ENCODE measurements at places on chromosomes 7 and 10. TPM values are rescaled to one million over a fixed set of nuclear protein-coding genes. Genes with fewer than 3 reads are reported as not detected.
A peak's percentile ranks its signal among the peaks of the same experiment; 100 is the strongest.

NUTM2E gene
- polyA plus RNA-seq: not detected

DNA sequence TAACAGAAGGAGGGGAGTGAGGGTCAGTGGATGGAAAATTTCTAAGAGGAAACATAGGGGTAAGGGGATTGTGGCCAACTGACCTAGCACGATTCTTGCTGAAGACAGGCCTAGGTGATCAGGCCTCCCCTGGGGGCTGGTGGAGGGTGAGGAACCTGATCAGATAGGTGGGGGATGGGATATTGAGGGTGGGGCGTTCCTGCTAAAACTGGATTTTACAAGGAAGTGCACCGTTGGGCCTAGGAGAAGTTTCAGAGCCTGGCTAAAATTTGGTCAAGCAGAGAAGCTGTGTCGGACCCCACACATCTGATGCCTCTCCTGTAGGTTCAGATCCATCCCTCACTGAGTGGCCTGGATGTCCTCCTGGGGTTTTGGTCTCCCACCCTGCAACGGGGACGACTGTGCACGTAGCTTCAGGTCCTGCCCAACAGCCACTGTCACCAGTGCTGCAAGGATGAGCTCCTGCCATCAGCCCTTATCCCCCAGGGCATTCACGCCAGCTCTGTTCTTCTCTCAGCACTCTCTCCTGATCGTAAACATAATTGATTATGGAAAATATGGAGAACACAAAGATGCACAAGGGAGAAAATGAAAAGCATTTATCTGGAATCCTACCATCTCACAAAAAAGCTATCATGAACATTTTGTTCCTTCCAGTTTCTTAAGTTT is 89.9 kb downstream of the ADCY1 start:
- DNase-seq: no peak

DNA sequence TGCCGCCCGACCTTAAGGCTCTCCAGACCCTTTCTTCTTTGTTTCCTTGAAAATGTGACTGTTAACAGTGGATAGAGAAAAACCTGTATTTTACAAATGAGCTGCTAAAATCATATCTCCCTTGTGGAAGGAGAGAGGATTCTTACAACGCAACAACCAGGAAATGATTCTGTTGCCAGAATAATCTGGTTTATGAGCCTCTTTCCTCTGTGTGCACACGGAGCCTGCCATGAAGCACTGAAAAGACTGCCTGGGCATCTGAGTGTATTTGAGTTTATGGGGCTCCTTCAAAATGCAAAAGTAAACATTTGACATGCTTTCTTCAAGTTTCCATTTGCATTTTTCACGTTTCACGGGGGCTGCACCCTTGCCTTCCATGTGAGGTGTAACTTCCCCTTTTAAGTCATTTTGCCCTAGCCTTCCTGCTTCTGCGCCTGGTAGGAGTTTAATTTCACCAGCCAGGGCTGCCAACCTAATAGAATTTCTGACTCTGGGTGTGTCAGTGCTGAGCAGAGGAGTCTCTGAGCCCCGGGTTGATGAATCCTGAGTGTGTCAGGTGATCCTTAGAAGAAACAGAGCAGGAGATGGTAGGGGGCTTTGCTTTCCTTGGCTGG is 101.2 kb downstream of the GRB10 start:
- no peak for DNase-seq

HOXA13 gene
- polyA plus RNA-seq: not detected

- peak; percentile 80 for DNase-seq
Measured at GRCh38 chr10:71213761-71214440, 1.5 kb downstream of the UNC5B start.

CD36 gene
- 0.19 TPM for polyA plus RNA-seq

DNA sequence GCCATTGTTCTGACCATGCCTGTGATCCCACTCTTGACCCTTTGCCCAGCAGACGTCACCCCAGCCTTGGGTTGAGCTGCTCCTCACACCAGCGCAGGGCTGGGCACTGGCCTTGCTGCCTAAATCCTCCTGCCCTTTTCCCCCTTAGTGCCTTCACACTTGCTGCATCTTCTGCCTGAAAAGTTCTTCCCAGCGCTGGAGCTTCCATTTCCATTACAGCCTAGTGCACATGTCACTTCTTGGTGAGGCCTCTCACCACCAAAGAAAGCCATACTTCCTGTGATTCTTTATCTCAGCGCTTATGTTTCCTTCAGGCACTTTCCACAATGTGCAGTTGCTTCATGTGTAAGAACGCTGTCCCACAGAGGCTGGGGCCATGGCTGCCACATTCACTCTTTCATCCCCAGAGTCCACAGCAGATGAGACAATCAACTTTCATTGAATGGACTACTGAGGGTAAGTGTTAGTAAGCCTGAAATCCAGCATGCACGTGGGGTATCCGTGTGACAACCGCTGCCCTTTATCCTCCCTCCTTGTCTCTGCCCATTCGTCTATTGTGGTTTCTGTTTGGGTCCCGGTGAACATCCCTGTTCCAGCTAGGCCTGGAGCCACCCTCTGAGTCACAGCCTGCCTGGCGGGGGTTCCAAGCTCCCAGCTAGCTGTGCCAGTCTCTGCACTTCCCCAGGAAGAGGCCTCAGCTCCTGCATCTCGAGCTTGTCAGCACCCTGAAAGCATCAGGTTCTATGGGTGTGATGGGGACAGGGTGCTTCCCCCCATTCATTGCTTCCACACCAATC is 37.3 kb downstream of the ADRA2A start:
- DNase-seq: no peak

DNA sequence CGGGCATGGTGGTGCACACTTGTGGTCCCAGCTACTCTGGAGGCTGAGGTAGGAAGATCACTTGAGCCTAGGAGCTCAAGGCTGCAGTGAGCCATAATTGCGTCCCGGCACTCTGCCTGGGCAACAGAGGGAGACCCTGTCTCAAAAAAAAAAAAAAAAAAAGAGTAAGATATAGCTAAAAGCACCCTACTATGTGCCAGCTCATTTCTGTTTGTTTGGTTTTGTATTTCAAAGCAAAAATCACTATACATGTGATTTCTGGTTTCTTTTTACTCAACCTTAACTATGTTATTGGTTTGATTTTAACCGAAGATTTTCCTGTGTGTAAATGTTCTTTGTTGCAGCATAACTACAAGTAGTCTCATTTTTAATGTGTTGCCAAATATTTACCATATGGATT is 66.5 kb upstream of the RSBN1L start:
- no peak for DNase-seq

PTER gene
- 1.9 TPM for polyA plus RNA-seq

- DNase-seq: no peak
Measured at GRCh38 chr7:42689626-42690025, 222.2 kb downstream of the C7orf25 start.

DNA sequence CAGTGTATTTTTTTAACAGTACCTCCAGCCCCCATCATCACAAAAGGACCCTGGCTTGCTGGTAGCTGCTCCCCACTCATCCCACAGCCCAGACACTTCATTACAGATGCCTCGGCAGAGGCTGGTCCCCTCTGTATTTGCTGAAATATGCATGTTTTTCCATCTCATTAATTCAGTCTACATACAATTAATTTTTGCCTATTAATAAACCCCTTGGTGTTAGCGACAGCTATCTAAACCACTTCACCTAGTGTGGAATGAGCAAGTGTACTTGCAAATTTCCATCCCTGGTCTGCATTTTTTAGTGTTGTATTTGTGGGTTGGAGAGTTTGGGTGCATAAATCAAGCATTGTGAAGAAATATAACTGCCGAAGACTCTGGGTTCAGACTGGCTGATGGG is 216.9 kb downstream of the MGMT start:
- no peak for DNase-seq

- DNase-seq: no peak
Measured at GRCh38 chr10:12659706-12660105, 310.4 kb downstream of the CAMK1D start.

GRCh38 chr7:117048114-117048866 is 95.0 kb downstream of the ST7 start:
- DNase-seq: no peak

MUC3A gene
- not detected for polyA plus RNA-seq

GNAT3 gene
- not detected for polyA plus RNA-seq

DNA sequence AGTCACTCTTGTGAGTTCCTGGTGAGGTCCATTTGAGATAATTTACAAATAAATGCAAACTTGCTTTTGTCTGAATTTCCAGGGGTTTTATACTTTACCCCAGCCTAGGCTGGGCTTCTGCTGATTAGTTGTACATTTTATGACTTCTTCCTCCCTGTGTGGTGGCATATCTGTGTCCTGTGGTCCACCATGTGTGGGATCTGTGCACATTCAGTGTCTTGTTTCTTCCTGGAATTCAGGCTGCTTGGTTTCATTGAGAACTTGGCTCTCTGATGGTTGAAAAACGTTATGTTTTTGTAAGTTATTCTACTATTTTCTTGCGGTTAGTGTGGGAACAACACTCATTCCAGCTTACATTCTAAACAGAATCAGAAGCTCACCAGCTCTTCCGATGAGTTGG is 523.4 kb upstream of the PFKP start:
- no peak for DNase-seq

PTPN20 gene
- not detected for polyA plus RNA-seq

- DNase-seq: no peak
Measured at GRCh38 chr7:155761162-155761561, 51.1 kb downstream of the SHH start.

GRCh38 chr10:103649654-103650423 is 156.3 kb downstream of the NEURL1 start:
- no peak for DNase-seq

GRCh38 chr7:102424129-102424551 is 9.2 kb upstream of the ORAI2 start:
- no peak for DNase-seq

DNA sequence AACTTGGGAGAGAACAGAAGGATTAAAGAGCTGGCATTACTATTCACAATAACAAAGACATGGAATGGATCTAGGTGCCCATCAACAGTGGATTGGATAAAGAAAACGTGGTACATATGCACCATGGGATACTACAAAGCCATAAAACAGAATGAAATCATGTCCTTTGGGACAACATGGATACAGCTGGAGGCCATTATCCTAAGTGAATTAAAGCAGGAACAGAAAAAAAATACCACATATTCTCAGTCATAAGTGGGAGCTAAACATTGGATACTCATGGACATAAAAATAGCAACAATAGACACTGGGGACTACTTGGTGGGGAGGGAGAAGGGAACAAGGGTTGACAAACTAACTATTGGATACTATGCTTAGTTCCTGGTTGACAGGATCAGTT is 133.2 kb upstream of the ITGB1 start:
- no peak for DNase-seq

GRCh38 chr7:47677664-47678063 is 95.8 kb upstream of the TNS3 start:
- DNase-seq: no peak

DNA sequence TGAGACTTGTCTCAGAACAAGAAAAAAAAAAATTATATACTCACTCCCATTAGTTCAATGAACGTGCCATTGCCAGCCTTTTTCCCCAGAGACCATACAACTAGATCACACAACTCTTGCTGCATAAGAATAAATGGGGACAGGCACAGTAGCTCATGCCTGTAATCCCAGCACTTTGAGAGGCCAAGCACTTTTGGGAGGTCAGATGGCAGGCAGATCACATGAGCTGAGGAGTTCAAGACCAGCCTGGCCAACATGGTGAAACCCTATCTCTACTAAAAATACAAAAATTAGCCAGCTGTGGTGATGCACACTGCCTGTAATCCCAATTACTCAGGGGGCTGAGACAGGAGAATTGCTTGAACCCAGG is 13.6 kb downstream of the PDLIM1 start:
- no peak for DNase-seq

PGAM2 gene
- not detected for polyA plus RNA-seq

DNA sequence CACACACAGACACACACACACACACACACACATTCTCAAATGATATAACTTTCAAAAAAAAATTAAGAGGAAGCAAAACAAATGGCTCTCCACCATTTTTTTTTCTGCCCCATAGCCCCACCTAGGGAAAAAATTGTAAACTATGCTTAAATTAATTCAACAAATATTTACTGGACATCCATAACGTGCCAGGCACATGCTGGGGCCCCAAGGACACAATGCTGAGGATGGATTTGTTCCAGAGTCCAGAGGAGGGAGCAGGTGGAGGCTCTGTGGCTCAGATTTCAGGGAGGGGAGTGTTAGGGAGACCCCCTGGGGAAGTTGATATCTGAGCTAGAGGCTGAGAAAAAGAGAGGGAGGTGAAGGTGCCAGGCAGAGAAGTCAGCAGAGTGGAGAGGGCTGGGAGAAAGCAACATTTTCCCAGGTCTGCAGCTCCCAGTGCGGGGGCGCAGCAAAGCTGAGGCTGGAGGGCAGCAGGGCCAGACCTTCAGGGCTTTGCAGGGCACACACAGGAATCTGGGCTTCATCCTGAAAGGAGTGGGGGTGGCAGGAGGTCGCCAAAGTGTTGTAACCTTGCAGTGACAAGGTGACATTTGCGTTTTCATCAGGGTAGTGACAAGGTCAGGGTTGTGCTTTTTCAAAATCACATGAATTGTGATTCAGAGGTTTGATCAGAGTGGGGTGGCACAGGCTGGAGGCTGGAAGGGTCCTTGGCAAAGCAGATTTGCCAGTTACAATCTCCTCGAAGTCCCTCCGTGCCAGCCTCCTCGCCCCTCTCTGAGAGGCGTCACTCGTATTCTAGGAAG is 261.6 kb downstream of the WDR11 start:
- DNase-seq: no peak

- DNase-seq: no peak
Measured at GRCh38 chr7:100153708-100154535, 4.6 kb downstream of the TRAPPC14 start.

PRKG1 gene
- polyA plus RNA-seq: 3.5 TPM

DNA sequence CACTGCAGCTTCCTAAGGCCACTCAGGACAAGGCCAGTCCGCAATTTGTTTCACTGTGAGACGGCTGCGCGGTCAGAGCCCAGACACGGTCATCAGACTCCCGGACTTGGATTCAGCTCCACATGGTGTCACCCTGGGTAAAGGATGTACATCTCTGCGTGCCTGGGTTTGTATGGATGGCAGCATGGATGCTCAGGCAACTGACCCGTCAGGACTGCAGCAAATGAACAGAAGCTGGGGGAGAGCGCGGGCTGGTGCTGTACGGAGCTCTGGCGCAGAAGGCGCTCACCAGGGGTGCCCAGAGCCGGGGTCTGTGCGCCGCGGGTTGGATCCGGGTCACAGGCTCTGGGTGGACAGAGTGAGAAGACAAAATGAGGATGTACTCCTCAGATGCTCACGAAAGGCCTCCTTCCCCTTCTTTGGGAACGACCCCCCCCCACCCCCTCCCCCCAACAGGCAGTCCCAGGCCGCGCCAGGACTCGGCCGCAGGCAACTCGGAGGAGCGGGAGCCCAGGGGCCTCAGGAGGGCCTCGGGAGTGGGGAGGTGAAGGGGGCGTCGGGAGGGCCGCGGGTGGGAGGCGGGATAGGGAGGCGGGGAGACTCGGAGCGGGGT is 92.4 kb downstream of the CXCL12 start:
- no peak for DNase-seq

GRCh38 chr7:134879815-134880475 is 100.5 kb downstream of the CALD1 start:
- DNase-seq: no peak

GRCh38 chr7:142668495-142668894 is 80.8 kb upstream of the PRSS1 start:
- no peak for DNase-seq

GHRHR gene
- polyA plus RNA-seq: not detected

- no peak for DNase-seq
Measured at GRCh38 chr10:6068422-6068821, 6.3 kb upstream of the IL2RA start.

Measured in IMR-90 (cell line).